ENCODE measurements at places on chromosomes 12 and 14. TPM values are rescaled to one million over a fixed set of nuclear protein-coding genes. Genes with fewer than 3 reads are reported as not detected.

PRR4 gene
- total RNA-seq: 4.4 TPM

KERA gene
- not detected for total RNA-seq

DPPA3 gene
- total RNA-seq: not detected

NEUROD4 gene
- not detected for total RNA-seq

TSPAN11 gene
- 9.2 TPM for total RNA-seq

PROX2 gene
- not detected for total RNA-seq

ALDH2 gene
- total RNA-seq: 69.1 TPM

CDH24 gene
- 13.3 TPM for total RNA-seq

- DNase-seq: no peak
Observed at GRCh38 chr12:10753059-10753458, 29.9 kb upstream of the YBX3 start.

- no peak for DNase-seq
Observed at GRCh38 chr14:77011245-77011644, 17.3 kb downstream of the IRF2BPL start.

DNA sequence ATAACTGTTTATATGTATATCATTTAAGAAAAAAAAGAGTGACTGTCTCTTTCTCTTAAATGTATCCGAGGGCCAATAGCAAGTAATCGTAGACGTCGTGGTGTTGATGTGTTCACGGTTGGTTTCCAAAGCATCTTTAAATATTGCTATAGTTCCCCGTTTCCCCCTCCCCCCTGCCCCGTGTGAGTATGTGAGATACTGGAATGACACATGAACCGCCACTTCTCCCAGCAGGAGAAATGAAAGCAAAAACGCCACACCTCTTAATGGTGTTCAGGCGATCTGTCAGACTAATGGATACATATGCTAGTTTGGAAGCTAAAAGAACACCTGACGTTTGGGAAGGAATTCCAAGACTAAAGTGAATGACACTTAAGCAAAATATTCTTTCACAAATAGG, 258.3 kb downstream of the FOXN3 start:
- no peak for DNase-seq

GRCh38 chr12:12999271-12999958, 650 bp downstream of the HEBP1 start:
- DNase-seq: no peak

DNA sequence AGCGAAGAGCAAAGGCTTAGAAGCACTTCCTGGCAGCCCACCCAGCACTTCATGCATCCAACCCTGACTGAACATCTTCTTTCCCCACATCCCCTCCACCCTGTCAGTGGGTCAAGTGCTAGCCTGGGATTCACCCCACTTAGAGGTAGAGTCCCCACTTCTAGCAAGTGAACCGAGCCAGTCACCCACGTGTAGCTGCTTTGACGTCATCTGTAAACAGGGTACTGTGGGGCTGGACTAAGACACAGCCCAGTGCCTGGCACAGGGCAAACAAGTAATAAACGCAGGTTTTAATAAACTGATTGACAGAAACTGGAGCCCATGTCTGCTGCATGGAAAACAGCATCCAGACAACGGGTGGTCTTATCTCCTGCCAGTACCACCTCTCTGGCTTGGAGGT, 61.7 kb downstream of the ITPK1 start:
- no peak for DNase-seq

GRCh38 chr12:38772437-38772836, 133.0 kb downstream of the CPNE8 start:
- no peak for DNase-seq

DNA sequence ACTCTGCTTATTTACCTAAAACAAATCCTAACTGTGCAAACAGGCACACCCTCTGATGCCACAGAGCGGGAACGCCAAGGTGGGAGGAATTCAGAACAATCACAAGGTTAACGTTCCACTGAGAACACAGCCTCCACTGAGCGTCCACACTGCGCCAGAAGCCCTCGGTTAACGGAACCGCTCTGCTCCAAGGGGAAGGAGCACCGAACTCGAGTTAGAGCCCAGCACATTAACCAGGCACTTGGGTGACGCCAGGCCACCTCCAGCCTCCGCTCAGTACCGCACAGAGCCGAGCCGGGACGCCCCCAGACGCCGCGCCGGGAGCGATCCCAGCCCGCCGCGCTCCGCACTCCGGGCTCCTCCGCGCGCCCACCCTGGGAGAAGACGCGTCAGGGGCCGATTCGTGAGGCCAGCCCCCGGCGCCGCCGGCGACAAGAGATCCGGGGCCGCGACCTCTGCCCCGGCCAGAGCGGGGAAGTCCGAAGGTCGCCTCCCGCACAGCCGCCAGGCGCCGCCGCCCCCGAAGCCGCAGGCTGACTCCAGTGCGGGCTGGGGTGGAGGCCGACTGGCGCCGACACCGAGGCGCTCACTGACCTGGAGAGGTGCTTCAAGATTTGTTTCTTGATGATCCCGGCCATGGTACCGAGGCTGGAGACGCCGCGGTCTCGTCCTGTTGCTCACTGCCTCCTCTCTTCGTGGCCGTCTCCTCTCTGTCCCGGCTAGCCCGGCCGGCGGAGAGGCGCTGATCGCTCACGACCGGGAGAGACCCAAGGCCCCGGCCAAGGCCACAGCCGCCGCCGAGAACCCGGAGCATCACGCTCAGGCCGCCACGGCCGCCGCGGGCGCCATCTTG, 450 bp downstream of the BLTP3B start:
- no peak for DNase-seq

DNA sequence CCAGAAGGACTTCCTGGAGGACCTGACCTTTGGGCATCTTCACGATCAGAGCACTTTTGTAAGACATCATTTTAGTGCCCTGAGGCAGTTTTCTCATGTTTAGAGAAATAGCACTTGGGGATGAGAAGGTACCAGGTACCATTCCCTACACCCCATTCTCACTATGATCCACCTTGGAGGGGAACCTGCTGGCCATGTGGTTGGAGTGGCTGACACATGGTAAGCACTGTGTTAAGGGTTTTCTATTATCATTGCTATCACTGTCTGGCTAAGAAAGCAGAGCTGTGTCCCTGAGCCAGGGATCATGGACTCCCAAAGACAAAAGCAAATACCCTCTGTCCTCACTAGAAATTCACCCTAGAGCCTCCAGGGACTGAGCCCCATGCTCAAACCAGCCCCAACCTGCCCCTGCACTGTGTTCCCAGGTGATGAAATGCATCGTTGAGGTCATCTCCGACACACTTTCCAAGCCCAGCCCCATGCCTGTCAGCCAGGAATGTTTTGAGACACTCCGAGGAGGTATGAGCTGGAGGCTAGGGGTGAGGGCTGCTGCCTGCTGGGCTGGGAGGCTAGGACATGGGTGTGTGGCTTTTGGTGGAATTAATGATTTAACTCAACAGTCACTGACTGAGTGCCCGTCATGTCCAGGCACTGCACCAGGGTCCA, 3.4 kb downstream of the CHGA start:
- DNase-seq: no peak

- DNase-seq: no peak
Observed at GRCh38 chr14:56953884-56954283, 143.6 kb upstream of the OTX2 start.

GRCh38 chr12:110636516-110636915, 22.6 kb downstream of the TCTN1 start:
- no peak for DNase-seq

DNA sequence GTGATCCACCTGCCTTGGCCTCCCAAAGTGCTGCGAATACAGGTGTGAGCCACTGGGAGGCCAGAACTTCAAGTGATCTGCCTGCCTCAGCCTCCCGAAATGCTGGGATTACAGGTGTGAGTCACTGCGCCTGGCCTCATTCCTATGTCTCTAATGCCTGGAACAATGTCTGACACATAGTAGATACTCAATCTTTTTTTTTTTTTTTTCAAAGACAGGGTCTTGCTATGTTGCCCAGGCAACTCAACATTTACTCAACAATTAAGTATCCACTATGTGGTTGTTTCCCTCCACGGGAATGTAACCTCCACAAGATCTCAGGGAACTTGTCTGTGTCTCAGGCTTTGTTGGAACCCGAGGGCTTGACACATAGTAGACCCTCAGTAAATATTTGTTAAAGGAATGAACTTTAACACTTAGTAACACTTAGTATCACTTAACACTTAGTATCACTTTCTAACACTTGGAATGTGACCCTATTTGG, 3.0 kb upstream of the TMEM120B start:
- DNase-seq: no peak

DNA sequence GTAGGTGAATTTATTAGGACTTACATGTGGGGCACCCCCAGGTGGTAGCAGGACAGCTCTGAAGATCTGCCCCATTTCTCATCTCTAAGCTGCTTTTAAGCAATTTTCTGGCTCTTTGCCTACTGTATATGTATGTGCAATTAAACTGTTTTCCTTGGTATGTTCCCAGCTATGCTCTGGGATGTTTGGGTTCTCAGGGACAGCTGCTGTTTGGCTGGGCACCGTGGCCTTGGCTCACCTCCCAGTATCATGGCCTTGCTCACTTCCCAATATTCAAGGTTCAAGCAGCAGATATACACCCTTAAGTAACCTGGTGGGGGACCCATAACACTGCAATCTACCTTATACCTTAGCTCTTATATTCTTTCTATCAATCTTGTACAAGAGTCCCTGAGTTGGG, 53.7 kb upstream of the KITLG start:
- no peak for DNase-seq

DNA sequence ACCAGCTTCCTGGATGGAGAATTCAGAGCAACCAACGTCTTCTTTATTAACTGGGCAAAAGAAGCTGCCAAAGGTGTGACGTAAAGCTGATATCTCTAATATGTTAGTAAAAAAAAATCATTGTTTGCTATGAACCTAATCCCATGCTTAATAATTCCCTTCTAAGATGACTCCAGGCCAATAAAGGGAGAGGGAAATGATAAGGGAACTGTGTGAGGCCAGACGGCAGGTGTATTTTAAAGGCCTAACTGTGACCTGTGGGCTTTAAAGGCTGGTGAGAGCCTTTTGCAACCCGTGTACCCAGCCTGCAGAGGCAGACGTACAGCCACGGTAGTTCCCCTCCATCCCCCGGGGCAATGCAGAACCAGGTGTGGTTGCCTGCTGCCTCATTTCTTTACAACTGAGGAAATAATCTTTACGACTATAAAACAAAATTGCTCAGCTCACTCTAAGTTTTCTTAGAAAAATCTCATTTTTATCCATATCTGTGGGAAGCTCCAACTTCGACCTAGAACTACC, 370.6 kb downstream of the EGLN3 start:
- DNase-seq: no peak

DNA sequence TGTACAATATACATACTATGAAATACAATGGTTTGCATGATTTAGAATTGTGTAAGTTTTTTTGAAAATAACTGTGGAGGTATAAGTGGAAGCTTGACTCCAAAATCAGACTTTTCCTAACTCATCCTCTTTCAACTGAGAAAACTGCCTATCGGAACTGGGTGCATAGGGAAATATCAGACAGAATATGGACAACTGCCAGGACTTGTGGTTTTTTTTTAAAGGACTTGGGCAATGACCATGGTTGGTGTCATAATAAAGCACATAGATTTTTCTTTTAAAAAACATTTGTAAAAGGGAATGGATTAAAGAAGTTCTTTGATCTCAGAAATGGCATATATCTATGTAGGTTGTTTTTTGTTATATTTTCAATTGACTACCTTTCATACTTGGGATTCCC, 53.3 kb upstream of the LRRK2 start:
- no peak for DNase-seq

- DNase-seq: peak; percentile 77
Observed at GRCh38 chr12:130953771-130954543, at the start of gene ADGRD1. Gene ADGRD1 (plus strand): TSS chr12:130953907. CDS start chr12:130954466, 559 bp downstream.

GRCh38 chr14:75200451-75200850, 24.0 kb upstream of the TMED10 start:
- DNase-seq: no peak

DNA sequence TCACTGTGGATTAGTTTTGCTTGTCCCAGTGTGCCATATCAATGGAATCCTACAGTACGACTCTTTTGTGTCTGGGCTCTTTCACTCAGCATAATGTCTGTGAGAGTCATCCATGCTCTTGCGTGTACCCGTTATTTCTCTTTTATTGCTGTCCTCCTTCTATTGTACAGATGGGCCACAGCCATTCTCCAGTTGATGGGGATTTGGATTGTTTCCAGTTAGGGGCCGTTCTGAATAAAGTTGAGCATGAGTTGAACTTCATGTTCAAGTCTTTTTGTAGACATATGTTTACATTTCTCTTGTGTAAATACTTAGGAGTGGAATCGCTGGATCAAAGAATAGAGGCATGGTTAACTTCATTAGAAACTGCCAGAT, 38.3 kb downstream of the MYO1H start:
- no peak for DNase-seq

DNA sequence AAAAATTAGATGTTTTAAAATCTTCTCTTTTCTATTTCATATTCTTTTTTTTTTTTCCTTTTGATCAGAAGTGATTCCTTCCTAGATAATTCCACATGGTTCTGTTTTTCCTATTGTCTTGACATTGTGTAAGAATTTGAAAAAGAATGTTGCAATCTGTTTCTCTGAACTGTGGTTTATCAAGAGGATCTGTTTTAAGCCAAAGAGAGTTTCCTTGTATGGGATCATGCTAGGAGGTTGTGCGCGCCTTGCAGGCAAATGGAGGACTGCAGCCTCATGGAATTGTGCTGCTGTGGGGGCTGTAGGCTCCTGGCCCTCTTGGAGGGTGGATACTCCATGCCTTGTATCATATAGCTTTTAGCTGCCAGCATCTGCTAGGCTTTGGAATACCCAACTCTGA, 43.3 kb upstream of the MBIP start:
- no peak for DNase-seq

GRCh38 chr12:118034429-118035189, 18.1 kb downstream of the RFC5 start:
- DNase-seq: no peak

GRCh38 chr14:35333264-35333730, 41.1 kb downstream of the PSMA6 start:
- no peak for DNase-seq

GRCh38 chr14:57086271-57087162, 182.2 kb downstream of the EXOC5 start:
- DNase-seq: no peak

GRCh38 chr14:96584199-96584906, 82.2 kb downstream of the PAPOLA start:
- peak; percentile 81 for DNase-seq

- no peak for DNase-seq
Observed at GRCh38 chr12:83003026-83003425, 316.3 kb downstream of the TMTC2 start.

- no peak for DNase-seq
Observed at GRCh38 chr14:52446355-52446754, 106.0 kb downstream of the TXNDC16 start.

All from osteocyte (in vitro differentiated cells).